Activated T-helper 1 cell treated with anti-CD3 and anti-CD28 coated beads, Interleukin-2, amount 50 U/mL, for 16 hours (primary cell): ENCODE measurements at places on chromosomes 3 and 15.

DNA sequence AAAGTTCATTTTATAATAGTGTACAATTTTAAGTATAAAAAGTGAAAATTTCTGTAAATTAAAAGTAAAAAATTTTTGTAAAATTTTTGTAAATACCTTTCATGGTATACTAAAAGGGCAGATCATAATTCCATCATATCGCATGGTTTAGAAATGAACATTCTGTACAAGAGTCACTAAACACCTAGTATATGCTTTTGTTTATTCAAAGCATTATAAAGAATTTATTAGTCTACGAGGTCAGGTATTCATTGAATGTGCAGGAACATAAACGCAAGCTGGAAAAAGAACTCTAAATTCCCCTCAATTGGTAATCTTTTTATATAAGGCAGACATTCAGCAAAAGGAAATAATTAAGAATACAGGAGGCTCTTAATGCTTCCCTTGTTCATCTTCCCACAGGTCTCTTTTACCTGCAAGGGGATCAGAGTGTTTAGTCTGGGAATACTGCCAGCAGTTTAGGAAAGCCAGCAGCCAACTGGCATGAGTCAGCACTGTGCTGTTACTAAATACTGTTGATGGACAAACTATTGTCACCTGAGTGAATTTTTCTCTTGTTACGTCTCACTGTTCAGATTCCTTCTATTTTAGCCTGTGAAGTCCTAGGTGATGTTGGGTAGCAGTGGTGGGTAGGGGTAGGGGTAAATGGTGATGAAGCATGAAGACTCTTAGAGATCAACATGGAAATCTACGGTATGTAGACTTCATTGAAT, 70.1 kb downstream of the UQCC5 start:
- no peak for DNase-seq

DNA sequence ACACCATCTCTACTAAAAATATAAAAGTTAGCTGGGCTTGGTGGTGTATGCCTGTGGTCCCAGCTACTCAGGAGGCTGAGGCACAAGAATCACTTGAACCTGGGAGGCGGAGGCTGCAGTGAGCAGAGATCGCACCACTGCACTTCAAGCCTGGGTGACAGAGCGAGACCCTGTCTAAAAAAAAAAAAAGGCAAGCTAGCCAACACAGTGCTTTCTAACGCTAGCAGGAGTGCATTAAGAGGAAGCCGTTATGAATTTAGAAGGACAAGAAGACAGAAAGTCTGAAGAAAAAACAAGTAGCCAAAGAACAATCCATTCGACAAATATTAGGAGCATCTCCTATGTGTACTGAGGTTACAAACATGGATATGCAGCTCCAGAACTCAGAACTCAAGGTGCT, 28.6 kb downstream of the BHLHE40 start:
- DNase-seq, result no peak

DNA sequence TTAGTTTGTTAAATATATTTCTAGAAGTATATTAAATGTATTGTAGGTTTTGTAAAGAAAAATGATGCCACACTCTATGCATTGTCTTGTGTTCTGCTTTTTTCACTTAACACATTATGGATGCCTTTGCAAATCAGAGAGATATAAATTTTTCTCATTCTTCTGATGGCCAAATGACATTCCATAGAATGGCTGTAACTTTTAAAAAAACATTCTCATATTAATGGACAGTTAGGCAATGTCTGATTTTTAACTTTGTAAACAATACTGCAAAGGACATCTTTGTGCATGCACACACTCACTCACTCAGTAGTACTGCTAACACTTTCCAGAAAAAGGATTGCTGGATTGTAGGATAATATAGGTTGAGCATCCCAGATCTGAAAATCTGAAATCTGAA, 195.9 kb downstream of the ITPR1 start:
- DNase-seq, result no peak

DNA sequence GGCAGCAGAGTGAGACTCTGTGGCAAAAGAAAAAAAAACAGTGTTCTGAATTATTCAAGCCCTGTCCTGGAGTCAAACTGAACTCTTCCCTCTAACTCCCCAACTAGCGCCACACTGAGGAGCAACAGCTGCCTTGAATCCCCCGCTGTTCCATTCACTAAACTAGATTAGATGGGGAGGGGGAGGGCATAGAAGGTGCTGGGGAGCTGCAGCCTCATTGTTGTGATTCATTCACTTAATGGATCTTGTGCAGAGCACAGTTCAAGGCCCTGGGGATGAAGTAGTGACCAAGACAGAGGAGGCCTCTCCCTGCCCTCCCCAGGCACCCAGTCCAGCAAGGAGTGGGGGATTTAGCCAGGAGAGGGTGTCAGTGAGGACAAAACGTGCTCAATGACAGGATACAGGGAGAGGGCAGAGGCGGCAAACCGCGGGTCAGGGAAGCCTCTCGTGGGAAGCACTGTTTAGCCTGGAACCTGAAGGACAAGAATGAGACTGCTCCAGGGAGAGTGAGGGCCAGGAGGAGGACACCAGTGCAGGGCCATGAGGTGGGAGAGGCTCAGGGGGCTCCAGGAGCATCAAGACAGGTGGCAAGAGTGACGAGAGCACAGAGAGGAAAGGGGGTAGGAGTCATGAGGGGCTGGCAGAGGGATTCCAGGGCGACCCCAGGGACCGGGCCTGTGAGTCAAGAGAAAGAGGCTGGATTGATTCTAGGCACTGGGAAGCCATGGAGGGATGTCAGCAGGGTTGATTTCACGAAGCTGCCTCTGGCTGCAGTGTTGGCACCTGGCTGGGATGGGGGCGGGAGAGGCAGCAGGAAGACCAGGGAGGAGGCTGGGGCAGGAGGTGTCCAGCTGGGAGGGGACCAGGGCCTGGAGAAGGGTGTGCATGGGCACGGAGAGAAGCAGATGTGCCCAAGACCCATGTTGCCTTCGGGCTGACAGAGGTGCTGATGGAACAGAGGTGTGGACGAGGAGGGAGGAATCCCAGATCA, 31.4 kb downstream of the ALS2CL start:
- no peak for DNase-seq

DNA sequence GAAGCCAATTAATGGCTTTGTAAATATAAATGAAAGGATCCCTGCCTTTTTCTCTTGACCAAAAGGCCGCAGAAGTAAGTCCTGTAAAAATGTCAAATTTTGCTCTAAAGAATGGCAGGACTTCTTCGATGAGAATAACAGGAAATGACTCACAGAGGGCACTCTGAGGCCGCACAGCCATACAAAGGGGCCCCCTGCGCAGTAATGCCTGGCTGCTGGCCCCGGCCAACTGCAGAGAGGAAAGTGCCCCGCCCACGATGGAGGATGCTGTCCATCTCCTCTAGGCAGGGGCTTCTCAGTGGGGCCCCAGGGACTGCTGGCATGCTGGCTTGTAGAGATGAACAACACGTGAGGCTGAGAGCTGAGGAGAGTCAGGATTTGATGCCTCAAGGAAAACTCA, 18.1 kb upstream of the SCN10A start:
- DNase-seq, result no peak

GRCh38 chr3:196837819-196838420, 29.8 kb upstream of the SENP5 start:
- peak; percentile 42 for DNase-seq

DNA sequence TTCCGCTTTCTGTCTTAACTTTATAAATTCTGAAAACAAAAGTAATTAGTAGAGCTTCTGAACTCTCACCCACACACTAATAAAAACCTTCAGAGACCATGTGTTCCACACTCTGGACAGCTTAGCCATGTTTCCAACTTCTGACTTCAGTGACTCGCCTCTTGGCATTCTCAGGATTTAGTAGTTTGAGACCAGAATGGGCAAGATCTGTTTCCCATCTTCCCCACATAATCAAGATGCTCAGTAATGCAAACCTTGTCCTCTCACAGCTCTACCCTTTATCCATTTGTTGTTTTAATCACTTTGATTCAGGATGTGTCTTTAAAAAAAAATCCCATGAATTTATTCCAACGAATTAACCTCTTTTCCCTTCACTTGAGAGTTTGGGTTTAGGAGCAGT, 166.6 kb upstream of the SLC24A5 start:
- DNase-seq, result no peak

GRCh38 chr15:70278644-70279043, 180.9 kb upstream of the TLE3 start:
- no peak for DNase-seq

DNA sequence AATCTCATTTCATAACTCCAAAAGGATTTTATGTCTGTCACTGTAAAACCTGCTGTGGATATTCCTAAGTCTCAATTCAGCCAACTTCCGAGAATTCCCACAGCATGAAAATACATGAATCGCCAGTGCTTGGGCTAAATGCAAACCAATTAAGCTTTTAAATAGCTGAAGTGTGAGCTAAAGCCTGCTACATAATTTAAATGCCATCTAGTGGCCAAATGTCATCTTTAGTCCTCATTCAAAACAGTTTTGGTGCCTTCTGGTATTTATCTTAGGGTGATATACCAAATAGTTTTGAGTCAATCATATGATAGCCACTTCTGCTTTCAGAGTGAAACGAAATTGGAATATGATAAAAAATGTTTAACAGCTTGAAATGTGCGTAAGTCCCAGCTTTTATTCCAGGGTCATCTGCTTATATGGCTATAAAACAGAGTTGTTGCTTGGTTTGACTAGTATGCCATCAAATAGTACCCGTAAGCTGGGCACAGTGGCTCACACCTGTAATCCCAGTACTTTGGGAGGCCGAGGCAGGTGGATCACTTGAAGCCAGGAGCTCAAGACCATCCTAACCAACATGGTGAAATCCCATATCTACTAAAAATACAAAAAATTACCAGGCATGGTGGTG, 41.8 kb upstream of the CCNL1 start:
- DNase-seq, result no peak

GRCh38 chr3:101926594-101927105, 77.3 kb downstream of the NFKBIZ start:
- no peak for DNase-seq

- no peak for DNase-seq
Measured at GRCh38 chr15:75058127-75058905, 34.9 kb downstream of the PPCDC start.

GRCh38 chr15:99085413-99086326, 19.2 kb upstream of the SYNM start:
- DNase-seq, result no peak

DNA sequence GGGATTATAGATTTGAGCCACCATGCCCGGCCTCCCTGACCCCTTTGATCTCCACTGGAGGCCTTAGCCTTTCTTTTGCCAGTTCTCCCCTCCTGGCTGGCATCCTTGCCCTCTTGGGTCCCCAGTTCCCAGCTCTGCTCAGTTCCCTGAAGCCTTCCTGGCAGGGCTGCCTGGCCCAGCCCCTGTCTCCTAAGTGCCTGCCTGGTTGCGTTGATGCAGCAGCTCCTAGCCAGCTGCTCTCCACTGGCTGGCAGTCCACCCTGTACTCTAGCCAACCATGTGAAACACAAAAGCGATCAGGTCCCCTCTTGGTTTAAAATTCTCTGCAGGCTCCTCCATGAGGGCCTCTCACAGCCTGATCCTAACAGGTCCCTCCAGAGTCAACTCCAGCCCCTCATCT, 184.7 kb downstream of the RAB11A start:
- DNase-seq, result no peak

GRCh38 chr3:110938629-110939028, 133.0 kb upstream of the NECTIN3 start:
- no peak for DNase-seq

- DNase-seq, result no peak
Measured at GRCh38 chr3:161925749-161926360, 429.2 kb downstream of the OTOL1 start.

GRCh38 chr15:61186905-61187741, 42.0 kb downstream of the RORA start:
- DNase-seq, result no peak

- DNase-seq, result no peak
Measured at GRCh38 chr3:72872183-72872582, 15.7 kb upstream of the GXYLT2 start.

- no peak for DNase-seq
Measured at GRCh38 chr3:32956750-32957570, 5.5 kb downstream of the CCR4 start.

DNA sequence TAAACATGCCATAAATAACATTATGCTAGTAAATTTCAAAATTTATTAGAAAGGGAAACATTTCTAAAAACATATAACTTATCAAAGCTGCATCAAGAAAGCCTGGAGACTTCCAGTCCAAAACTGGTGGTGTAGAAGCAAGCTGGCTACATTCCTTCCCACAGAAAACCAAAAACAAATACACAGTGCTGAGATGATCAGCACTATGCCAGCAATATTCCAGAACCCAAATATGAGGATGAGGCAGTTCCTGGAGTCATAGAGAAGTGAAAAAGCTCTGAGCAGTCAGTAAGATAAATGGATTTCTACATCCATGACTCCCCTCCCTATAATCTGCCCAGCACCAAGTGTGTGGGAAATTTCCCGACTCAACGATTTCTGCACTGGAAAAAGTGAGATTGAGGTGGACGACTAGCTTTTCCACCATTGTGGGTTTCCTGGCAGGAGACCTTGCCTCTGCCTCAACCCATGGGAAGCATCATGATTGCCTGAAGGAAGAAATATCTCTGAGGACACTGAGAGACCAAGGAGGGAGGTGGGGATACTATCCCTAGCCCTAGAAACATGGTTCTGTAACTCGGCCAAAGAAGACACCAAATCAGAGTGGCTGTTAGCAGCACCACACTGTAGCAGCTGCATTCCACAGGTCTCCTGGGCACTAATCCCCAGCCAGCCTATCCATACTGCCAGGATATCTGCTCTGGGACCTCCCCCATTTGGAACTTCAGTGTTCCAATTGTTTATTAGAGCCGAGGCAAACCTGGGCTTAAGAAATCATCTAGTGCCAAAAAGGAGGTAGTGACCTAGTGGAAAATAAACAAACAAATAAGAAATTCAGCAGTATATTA, 11.8 kb upstream of the CLN6 start:
- no peak for DNase-seq
